ENCODE measurements at places on chromosomes 2 and 18. TPM values are rescaled to one million over a fixed set of nuclear protein-coding genes. Genes with fewer than 3 reads are reported as not detected.

DNA sequence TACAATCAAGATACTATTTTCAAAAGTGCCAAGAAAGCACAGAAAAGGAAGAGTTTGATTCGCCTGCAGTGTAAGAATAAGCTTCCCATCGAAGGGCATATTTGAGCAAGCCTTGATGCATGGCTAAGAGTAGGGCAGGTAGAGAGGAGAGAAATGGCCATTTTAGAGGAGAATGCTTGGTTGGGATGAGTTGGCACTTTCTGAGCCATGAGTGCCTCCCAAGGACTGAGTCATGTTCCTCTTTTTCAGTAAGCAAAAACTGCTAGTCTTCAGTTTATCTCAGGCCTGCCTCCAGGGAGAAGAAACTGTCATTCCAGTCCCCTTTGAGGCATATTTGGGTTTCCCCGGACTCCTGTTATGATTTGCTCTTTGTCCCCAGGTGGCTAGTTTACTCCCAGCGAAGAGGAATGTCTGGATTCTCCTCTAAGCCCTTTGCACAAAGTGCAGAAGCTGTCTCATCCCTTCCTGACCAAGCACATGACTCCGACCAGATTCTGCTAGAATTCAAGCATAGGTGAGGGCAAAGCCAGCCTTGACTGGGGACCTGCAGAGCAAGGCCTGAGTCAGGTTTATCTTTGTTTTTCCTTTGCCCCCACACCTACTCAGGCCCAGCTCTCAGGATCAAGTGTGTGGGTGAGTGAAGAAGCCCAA is 115.2 kb downstream of the TTC32 start:
- DNase-seq, result peak; percentile 73

GRCh38 chr2:7971841-7972240 is 710.0 kb upstream of the ID2 start:
- no peak for DNase-seq

- DNase-seq, result no peak
These were observed 111.8 kb upstream of the CNTNAP5 start for GRCh38 chr2:123913143-123913735.

- DNase-seq, result no peak
These were observed 30.1 kb upstream of the COPS8 start for GRCh38 chr2:237055386-237056100.

SPATS2L gene
- 50.1 TPM for total RNA-seq

RAB31 gene
- total RNA-seq, result 29.6 TPM

NTSR2 gene
- total RNA-seq, result under 0.01 TPM

RAMP1 gene
- total RNA-seq, result 16.4 TPM
